Fibroblast of skin of left biceps (primary cell): ENCODE measurements at places on chromosomes 16 and 17.

DNA sequence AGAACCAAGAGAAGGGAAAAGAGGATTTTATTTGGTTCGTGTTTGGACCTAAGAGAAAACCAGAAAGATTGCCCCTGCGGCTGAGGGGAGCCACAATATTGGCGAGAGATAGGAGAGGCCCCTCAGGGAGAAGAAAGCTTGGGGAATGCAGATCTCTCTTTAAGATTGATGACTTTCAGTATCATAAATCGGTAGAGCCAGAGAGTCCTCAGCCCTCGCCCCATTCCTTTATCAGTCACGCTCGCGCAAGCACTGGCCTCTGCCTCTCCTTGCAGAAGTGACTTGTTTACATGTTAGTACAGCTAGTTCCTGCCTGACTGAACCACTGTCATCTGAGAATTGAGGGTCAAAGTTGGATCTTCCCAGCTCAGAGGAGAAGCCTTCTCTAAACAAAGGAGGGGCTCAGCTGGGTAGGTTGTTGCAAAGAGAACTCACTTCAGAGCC, 21.5 kb upstream of the KRT19 start:
- no peak for DNase-seq

DNA sequence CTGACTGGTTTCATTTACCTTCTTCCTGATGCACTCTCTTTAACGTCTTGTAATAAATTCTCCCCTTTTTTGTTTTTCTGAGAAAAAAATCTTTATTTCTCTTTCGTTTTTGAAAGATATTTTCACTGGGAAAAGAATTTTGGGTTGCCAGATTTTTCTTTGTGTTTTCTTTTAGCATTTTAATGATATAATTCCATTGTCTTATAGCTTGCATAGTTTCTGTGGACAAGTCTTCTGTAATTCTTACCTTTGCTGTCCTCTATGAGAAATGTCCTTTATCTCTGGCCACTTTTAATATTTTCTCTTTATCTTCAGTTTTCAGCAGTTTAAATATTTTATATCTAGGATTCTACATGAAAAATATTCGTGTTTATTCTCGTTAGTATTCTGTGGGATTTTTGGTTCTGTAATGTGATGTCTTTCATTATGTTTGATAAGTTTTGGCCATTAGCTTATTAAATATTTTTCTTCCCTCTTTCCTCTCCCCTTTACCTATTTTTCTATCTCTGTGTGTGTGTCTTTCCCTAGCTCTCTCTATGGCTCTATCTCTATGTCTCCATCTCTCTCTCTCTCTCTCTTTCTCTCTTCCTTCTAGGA, 236.5 kb downstream of the C16orf95 start:
- no peak for DNase-seq

GRCh38 chr16:86222965-86223551, 287.3 kb upstream of the FOXF1 start:
- DNase-seq, result peak; percentile 84

- DNase-seq, result no peak
These were observed 72.7 kb downstream of the CYLD start for GRCh38 chr16:50814541-50814940.

GRCh38 chr17:16491703-16492612, at the start of gene LRRC75A:
Gene LRRC75A (minus strand): TSS chr17:16492193. CDS start chr17:16491990, 203 bp downstream.
- no peak for DNase-seq

DNA sequence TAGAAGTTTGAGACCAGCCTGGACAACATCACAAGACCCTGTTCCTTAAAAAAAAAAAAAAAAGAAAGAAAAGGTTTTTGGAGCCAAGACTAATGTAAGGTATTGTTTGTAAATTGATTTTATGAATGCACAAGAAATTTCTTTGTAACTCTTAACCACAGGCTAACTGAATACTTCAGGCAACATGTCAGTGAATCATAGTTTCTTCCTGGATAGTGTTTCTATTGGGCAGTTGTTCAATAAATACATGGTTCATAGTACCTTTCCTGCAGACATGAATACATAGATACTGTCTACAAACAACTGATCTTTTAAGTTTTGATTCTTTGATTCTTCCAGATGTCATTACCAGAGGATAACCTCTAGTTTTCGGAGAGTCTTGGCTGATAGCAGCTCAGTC, 11.6 kb downstream of the DDX42 start:
- peak; percentile 1 for DNase-seq

- peak; percentile 46 for DNase-seq
These were observed 21.9 kb downstream of the ACE start for GRCh38 chr17:63498626-63499195.

- no peak for DNase-seq
These were observed 80.5 kb downstream of the KSR1 start for GRCh38 chr17:27536781-27537180.

DNA sequence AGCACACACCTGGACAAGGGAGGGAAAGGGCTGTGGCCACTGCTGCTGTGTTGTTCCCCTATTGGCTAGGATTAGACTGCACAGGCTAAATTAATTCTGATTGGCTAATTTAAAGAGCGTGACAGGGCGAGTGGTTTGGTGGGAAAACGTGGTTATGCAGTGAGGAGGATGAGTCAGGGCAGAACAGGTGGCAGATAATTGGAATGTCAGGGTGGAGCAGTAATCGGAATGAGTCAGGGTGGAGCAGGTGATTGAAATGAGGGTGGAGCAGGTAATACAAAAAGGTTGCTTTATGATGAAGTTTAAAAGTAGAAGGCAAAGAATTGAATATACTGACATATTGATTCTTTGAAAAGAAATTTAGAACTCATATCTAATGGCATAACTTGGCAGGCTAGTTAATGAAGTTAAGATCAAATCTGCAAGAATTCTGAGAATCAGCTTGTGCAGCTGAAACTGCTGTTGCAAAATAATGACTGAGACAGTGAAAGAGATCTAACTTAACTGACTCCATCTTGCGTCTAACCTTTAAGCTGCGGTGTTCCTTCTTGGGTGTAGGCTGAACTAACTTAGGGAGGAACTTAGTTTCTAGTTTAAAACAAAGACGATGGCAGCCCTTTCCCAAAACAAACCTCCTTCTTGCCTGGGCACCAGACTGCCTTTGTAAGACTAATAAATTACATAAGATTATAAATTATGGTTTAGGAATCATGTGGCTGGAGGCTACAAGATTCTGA, 174.3 kb downstream of the UTP18 start:
- no peak for DNase-seq

- DNase-seq, result no peak
These were observed 513.6 kb upstream of the CDH8 start for GRCh38 chr16:62549875-62550274.

- no peak for DNase-seq
These were observed 21.1 kb upstream of the NUP93 start for GRCh38 chr16:56708525-56709442.
